ENCODE measurements at places on chromosomes 1 and 21.

- no peak for DNase-seq
These were observed 3.3 kb downstream of the AMPD2 start for GRCh38 chr1:109622895-109623294.

DNA sequence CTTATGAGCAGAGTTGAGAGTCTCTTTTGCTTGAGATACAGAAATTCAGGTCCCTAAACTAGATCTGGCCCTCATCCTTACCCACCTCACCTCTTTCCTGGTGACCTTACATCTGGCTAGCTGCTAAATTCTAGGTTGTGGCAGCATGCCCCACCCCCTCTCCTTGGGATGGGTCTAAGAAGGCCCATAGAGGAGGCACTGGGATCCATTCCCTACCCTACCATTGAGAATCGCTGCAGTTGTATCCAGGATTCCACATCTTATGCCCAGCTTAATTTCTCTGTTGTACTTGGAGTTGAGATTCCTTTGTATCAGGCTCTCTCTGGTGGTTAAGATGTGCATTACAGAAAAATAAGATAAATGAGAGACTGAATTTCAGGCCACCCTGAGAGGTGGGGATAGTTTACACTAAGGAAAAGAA, 9.5 kb upstream of the TMEM39B start:
- DNase-seq = no peak

GRCh38 chr1:246483569-246483933, 23.5 kb downstream of the SMYD3 start:
- no peak for DNase-seq

- DNase-seq = no peak
These were observed 10.6 kb upstream of the HLCS start for GRCh38 chr21:36976882-36977651.

- no peak for DNase-seq
These were observed 48.2 kb upstream of the TENT5B start for GRCh38 chr1:27060891-27061290.

- no peak for DNase-seq
These were observed 31.4 kb upstream of the ELAVL4 start for GRCh38 chr1:50077273-50077672.

DNA sequence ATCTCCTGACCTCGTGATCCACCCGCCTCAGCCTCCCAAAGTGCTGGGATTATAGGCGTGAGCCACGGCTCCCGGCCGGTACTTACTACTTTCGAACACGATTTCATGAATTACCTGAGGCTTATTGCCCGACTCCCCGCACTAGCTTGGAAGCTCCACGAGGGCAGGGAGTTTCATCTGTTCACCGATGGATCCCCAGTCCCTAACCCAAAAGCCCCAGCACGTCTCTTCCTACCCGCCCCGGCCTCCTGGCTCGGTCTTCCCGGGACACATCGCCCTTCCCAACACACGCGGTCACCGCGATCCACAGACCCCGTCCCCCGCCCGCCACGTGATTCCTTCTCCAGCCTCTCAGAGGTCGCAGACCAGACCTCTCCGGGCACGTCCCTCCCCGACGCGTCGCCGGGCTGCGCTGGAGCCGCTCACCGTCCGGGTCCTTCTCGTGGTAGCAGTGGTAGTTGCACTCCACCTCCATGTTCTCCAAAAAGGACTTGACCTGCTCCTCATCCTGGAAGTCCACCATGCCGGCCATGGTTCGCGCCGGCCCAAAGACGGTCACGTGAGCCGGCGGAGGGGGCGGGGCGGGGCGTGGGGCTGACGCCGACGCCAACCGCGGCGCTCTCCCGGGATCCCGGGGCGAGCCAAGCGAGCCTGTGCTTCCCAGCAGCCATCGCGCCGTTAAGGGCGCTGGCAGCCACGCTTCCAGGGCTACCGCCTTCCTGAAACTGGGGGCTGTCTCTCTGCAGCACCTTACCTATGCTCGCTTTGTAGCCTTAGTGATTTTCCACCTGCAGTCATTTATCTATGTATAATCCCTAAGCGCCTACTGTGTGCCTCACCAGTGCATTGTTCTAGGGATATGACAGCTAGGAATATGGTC, at the start of gene COA7:
Gene COA7 (minus strand): TSS at position 553 of the 880 bp plus-strand sequence. CDS start 21 bp downstream, at position 532.
- peak; percentile 51 for DNase-seq

- no peak for DNase-seq
These were observed 209.4 kb upstream of the RUNX1 start for GRCh38 chr21:35258521-35258920.

DNA sequence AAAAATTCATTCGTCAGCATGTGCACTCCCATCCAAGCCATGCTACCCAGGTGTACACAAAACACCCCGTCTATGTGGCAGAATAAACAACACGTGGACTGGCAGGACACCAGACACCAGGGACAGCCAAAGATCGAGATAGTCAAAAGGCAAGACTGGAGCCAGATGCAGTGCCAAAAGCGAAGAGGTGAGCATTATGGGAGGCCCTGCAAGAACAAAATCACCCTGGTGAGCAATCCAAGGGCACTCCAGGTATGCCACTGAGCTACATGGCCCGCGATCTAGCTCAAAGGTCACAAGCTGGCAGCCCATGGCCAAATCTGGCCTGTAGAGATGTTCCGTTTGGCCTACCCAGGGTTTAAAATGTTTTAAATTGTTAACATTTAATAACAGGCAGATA, 33.7 kb downstream of the PLPP3 start:
- DNase-seq = no peak

- no peak for DNase-seq
These were observed 107.5 kb downstream of the RGL1 start for GRCh38 chr1:183912265-183912886.

GRCh38 chr1:154422521-154422920, 17.4 kb downstream of the IL6R start:
- DNase-seq = no peak

- DNase-seq = no peak
These were observed 14.9 kb upstream of the ZNF683 start for GRCh38 chr1:26387447-26387846.

DNA sequence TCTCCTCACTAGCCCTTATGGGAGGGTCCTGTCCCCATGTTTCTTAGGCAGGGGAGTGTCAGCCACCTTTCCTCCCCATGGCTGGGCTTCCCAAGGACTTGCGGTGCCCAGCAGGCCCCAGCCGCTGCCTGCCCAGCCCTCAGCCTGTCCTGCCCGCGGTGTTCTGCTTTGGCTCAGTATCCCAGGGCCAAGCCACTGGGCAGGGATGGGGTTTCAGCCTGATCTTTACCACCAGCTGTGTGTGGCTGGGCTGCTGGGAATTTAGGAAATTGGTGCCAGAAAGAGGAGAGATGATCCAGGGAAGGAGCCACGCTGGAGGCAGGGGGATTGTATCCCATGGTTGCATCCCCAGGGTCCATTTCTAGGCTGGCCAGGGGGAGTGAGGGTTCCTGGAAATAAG, 6.9 kb upstream of the IGFN1 start:
- DNase-seq = no peak

All from stimulated activated effector memory CD8-positive, alpha-beta T cell treated with anti-CD3 and anti-CD28 coated beads, Interleukin-12 subunit alpha, Interleukin-12 subunit beta, amount 100 ng/mL, for 72 hours (primary cell).